ENCODE measurements at places on chromosomes 2 and 18.

DNA sequence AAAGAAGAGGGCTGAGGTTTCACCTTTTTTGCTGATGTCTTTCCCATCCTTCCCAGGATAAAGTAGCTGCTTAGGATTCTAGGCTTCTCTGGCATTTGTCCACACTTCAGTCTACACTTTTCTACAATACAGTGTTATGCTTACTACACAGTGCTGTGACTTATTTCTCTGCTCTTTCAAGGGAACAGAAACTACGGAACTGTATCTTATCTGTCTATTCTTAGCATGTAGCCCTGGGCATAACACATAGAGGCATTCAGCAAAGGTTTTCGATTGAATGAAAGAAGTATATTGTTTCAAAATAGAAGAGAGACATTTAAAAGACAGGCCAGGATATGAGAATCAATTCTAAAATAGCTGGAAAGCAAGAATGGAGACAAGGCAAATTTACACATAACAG lies 110.9 kb downstream of the ARHGEF33 start:
- DNase-seq: no peak

DNA sequence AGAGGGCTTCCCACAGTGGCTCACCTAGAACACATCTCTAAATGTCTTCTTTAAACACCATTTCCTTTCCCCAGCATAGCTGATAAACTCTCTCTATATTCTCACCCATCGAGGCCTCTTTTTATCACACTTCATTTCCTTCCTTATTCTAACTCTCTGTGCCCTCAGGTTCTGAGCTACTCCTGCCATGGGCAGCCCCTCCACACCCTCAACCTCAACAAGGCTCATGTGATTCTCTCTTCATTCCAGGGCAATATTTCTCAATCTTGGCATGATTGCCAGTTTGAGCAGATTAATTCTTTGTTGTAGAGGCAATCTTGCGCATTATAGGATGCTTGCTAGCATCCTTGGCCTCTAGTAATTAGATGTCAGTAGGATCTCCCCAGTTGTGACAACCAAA lies 999.1 kb downstream of the TSN start:
- no peak for DNase-seq

- no peak for DNase-seq
Measured at GRCh38 chr2:86598966-86599365, 24.7 kb downstream of the RNF103 start.

- DNase-seq: no peak
Measured at GRCh38 chr2:60858897-60859311, 22.5 kb upstream of the REL start.

DNA sequence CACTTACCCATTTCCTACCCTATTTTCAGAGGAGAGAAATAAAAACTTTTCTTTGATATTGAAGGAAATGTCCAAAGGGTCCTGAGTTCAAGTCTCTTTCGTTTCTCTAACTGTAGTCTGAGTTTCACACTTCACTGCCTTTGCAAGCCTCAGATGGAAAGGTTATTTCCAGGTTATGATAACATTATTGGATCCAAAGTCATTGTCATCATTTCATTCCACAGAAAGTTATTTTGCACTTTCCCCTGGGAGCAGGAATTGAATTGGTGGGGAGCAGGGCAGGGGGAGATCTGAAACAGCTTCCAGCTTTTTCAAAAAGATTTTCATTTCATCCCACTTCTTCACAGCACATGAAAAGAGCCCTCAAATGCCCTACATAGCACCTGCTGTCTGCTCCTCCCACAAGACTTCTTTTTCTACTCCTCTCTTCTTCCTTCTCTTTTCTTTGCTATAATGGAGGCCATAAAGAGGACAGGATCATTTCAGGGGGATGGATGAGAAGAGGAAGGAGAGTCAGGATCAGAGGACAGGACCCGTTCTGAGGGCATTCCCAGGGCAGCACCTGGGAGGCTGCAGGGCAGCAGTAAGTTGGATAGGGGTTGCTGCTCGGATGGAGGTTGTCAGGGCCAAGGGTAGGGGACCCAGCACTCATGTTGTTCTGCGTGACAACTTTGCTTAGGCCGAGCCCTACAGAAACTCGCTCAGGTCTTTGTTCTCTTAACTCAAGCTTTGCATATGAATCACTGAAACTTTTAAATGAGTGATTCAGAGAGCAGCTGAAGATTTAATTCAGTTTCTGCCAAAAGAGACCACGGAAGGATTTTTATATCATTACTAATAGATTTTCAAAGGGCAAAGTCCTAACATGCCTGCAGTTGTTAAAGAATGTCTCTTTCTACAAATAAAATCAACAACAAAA lies 11.4 kb upstream of the GALNT5 start:
- DNase-seq: no peak

DNA sequence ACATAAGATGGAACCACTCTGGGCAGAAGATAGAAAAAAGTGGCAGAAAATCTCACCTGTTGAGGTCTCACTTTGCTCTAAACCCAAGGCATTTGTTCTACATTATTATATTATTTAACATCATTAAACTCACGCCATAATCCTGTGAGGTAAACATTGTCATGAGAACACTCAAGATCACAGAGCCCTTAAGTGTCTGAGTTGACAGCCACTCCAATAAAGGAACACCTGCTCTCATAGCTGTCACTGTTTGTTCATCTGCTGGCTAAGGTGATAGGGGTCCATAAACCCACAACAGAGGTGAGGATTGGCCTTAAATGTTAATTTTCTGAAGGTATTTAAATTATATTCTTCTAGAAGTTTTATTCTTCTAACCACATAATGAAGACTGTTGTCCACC lies 439.7 kb downstream of the RIT2 start:
- DNase-seq: no peak

DNA sequence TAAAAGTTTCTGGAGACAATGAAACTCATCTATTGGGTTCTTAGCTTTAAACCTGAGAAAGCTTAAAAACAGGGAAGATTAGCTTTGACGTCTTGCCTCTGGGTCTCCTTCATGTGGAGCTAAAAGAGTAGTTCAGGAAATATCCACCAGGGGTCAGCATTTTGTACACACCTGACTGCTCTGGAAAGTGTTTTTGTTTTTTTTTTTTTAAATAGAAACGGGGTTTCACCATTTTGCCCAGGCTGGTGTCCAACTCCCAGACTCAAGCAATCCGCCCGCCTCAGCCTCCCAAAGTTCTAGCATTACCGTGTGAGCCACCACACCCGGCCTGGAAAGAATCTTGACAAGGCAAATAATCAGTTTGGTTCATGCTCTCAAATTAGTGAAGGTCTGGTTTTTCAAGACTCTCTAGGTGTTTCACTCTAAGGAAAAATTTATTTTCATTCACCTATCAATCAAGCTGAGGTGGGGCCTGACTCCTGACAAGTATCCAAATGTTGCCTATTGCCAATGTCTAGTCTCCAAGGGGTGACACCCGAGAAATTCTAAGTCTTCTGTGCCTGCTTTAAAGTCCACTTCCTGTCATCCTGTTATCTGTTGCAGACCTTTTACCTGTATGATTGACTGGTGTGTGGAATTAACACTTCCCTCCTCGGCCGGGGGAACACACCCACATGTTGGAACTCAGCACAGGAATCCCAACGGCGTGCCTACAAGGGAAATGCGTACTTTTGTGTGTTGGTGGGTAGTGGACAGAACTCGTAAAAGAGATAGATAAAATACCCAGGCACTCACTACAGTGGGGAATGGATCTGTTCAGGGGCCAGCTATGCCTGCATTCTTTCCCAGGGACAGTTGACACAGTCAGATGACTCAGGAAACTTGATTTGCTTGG lies 11.3 kb downstream of the IL1RN start:
- peak; percentile 74 for DNase-seq

DNA sequence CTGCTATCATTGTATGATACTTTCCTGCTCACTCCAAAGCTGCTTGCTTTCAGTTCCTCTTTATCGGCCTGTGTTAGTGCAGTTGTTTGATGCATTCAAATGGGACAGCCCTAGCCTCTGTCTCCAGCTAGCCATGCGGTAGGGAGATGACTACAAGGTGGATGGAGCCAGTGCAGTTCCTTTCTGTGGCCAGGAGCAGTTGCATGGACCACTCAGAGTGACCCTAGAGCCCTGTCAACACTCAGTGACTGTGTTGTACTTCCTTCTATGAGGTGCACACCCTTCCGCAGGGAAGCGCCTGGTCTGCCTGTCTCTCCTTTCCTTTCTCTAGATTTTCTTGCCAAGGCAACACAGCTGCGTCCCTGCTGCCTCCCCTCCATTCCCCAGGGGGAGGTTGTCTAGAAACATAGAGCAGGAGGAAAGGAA lies 33.8 kb downstream of the KCNS3 start:
- peak; percentile 66 for DNase-seq

DNA sequence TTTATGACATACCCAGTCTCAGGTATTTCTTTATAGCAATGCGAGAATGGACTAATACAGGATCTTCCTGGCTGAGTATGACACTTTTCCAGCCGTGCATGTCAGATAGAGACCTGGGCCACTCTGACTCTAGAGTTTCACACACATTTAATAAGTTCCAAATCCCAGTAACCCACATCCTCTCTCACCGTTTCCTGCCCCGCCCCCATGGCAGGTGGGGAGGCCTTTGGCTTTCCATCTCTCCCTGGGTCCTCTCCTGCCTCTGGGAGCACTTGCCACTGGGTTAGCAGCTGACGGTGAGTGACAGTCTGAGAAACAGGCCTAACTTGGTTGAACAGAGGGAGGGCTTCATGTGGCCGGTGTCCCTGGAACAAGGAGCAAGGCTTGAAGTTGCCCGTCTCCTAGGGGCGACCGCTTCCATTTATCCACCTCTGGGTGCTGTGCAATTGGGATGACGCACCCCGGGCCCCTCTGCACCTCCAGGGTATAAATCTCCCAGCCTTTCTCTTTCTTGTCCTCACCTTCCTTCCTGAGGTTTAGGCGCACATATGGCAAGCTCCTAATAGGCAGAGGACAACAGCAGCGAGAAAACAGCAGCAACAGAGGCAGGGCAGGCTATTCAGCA lies 152.7 kb upstream of the HDAC4 start:
- DNase-seq: no peak

DNA sequence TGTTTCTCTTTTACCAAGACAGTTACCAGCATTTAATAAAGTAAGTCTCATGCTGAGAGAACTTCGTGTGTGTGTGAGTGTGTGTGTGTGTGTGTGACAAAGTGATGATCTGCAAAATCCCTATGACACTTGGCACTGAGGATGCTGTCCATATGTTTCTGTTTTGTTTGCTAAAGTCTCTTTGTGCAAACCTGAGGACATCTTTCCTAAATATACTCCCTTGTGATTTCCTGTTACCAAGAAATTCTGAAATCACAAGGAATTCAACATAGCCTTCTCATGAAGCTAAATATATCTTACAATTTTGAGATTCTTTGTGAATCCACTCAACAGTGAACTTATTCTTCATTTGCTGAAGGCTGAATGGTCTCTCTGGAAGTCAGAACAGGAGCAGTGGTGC lies 1359.7 kb upstream of the NRXN1 start:
- no peak for DNase-seq

DNA sequence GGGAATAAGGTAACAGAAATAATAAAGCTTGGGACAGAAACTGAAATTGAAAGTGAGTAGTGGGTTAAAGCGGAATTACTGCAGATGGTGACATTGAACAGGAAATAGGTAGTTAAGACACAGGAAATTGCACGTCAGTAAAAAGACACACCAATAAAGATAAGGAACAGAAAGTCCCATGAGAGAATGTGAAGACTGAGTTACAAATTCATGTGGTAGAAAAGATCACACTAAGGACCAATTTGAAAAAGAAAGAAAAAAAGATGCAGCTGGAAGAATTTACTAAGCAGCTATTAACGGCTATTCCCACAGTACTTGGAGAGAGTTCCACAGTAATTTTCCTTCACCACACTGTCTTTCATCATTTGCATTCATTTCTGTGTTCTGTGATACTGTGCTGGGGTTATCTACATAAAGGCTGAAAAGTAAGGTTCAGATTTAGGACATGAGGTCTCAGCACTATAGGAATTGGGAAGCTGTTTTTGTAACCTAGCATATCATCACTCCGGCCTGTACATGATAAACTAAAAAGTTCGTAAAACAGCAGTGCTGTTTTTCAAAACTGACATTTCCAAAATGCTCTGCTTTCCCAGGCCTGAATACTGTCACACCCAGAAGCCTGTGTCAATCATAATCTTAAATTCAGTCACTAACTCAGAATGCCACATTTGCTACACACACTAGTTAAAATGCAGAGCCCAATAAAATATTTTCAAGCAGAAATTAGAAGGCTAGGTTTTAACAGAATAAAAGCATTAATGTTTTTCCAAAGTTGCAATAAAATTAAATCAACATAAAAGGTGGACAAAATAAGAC lies 42.9 kb downstream of the SRBD1 start:
- peak; percentile 72 for DNase-seq

DNA sequence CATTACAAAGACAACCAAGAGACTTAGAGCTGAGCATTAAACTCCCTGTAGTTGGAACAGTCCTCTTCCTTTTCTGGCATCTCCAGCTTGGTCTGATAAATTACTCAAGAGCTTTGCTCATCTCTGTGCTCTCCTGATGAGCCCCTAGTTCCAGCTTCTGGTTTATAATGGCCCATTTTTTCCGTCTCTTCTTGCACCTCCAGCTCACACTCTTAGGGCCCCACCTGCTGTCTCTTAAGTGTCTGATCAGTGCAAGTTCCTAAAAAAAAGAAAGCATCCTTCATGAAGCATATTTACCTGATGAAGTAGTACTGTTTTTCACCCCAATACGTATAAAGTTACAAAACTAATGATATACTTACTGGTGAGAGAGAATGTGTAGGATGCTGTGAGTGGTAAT lies 822.9 kb downstream of the RNF144A start:
- DNase-seq: no peak

- no peak for DNase-seq
Measured at GRCh38 chr2:48707466-48707865, 48.1 kb downstream of the LHCGR start.

DNA sequence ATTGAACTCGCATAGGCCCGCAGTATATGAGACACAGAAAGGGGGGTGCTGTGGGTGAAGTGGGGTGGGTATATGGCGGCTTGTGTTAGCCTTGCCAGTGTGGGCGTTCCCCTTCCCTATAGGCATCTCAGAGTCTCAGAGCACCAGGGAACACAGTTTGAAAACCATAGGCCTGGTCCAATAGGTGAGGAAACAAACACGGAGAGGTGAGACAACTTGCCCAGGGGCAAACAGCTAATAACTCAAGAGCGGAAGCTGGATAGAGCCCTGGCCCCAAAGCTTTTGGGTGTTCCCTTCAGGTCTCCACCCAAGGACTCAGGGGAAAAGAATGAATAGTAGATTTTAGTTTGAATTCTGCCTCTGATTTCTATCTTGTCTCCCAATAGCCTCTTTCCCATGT lies 7.9 kb downstream of the LIPG start:
- no peak for DNase-seq

DNA sequence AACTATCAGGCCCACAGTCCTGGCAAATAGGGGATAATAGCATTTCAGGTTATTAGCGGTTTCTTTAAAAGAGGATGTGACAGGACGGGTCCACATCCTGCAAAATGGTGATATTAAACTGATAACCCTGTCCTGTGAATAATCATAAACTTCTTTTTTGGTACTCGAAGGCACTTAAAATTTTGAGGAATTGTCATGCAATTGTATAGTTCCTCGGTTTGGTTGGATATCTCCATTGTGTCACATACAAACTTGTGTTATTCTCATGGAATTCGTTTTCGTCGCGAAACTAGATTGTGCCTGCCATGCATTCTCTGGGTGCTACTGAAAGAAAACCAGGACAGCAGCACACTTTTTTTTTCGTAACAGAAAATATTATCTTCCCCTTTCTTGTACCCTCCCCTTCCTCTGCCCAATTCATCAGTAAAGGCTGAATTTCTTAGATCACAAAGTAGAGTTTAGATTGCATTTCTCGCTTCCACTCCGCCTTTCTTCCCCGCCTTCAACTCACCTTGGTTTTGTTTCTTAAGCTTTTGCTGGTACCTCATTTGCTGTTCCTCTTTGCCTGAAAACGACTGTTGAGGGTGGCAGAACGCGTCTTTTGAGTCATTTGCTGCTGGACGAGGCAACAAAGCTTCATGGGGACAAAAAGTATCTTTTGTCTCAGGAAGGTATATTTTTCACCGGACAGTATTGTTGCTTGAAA lies 1.3 kb downstream of the CERS6 start:
- DNase-seq: peak; percentile 17
